ENCODE measurements at places on chromosomes 12 and 14.

DNA sequence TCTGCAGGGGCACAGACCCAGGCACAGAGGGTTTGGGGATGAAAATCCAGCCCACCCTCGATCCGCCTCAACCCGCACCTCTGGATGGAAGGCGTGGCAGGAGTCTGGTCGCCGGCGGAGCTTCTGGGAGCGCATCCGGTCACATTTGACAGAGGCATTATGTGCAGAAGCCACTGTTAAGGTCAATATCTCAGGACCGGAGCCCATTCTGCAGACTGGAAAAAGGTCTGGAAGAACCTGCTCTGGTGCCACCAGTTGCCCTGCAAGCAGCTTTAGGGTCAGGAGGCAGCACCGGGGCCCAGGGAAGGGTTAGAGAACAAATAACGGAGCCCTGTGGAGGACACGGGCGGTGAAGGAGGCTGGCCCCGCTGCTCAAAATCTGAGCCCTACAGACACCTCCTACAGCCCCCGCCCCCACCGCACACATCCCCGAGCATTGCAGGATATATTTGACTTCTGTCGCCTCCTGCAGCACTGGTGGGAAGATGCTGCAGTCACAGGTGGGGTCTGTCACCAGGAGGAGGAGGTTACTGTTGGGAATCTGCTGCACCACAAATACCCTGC lies 25.1 kb upstream of the LRTM2 start:
- DNase-seq: no peak

- DNase-seq: no peak
Measured at GRCh38 chr14:96095581-96096476, 56.7 kb downstream of the C14orf132 start.

- no peak for DNase-seq
Measured at GRCh38 chr12:80269803-80270552, 170.6 kb downstream of the OTOGL start.

DNA sequence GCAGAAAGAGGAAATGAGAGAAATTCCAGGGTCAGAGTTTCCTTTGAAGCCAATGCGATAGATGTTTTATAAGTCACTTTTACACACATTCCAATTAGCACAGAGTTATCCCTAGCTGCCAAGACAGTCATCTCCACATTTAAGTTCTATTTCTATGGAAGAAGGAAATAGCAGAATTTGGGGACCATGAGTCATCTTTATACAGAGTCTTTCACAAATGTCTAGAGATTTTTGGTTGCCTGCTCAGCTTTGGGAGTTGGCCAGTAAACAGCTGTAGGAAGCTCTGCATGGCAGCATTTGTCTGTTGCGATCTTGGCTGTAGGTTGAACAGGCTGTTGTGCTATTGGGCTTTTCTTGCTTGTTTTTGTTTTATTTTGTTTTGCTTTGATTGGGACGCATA lies 884.3 kb downstream of the GALC start:
- DNase-seq: no peak

- no peak for DNase-seq
Measured at GRCh38 chr12:24945039-24945438, 3.9 kb downstream of the BCAT1 start.

DNA sequence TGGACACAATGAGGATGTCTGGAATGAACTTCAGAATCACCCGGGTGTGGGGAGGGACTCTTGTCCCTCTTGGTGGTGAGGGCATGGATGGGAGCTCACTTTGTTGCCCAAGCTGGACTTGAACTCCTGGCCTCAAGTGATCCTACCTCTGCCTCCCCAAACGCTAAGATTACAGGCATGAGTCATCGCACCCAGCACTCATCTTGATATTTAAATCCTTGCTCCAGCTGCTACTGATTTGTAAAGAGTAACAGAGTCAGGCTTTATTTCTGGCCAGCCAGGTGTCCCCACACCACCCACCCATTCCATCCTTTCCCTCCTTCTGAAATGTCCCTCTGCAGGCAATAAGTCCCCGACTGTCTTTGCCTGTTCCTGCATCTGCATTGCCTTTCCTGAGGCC lies 4.9 kb downstream of the DDX54 start:
- DNase-seq: no peak

DNA sequence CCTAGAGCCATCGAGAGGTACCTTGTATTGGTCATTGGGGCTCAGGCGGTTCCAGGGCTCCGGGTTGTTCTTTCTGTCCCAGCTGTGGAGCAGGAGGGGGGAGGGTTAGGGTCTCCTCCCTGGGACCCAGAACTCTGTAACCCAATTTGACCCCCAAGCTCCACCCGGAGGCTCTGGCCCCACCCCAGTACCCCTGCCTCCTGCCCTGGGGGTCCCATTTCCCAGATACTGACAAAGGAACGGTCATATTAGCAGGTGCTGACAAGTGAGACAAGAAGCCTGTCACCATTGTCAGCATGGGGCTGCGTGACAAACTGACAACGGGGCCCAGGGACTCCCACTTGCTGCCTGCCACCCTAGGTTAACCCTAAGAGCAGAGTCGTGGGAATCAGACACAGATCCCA lies 6.2 kb downstream of the SHMT2 start:
- no peak for DNase-seq

DNA sequence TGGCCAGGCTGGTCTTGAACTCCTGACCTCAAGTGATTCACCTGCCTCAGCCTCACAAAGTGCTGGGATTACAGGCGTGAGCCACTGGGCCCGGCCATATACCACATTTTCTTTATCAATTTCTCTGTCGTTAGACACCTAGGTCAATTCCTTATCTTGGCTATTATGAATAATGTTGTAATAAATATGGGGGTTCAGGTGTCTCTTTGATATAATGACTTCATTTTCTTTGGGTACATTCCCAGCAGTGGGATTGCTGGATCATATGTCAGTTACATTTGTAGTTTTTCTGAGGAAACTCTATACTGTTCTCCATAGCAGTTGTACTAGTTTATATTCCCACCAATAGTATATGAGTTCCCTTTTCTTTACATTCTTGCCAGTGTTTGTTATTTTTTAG lies 67.8 kb upstream of the DDHD1 start:
- no peak for DNase-seq

DNA sequence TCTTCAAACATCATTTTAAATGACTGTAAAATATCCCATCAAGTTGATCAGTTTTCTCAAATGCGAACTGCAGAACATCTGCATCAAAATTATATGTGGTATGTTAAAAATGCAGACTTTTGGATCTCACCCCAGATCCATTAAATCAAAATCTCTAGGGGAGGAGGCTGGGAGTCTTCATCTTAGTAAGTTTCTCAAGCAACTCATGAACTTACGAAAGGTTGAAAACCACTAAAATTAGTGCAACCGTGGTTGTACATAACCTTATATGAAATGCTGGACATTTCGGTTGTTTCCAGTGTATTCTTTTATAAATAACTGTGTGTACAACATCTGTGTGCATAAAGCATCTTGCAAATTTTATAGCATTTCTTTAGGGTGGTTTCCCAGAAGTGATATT lies 39.2 kb downstream of the ZFP36L1 start:
- no peak for DNase-seq

DNA sequence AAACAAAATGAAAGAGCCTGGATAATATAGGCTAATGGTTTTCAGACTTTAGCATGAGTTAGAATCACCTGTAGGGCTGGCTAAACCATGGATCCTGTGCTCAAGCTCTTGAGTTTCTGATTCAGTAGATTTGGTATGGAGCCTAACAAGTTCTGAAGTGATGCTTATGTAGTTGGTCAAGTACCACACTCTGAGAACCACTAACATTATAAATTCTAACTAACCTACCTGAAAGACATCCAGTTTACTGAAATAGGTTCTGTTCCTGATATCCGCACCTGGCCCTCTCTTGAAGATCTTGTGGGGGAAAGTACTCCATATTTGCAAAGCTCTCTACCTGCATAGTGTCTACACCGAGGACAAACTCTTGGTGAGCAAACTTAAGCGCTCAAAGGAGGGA lies 59.4 kb upstream of the VSX2 start:
- no peak for DNase-seq

DNA sequence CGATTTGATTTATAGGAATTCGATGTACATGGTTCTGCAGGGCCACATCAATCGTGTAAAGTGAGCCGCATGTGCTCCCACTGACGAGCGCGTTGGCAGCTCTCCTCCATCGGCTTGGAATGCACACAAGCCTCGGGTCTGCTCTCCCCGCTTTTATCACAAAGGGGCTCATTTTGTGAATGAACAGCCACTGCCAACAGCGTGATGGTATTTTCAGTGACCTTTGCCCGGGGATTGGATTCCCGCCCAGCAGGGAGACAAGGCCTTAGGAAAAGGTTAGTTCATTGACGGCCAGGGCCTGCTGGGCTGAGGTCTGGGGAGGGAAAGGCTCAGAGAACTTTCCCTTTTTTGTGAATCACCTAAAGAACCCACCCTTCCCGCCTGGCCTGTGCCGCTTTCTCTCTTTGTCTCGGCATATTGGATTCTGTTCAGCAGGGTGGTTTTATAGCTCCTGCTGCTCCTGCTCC lies 232.1 kb downstream of the MSRB3 start:
- DNase-seq: peak; percentile 76

DNA sequence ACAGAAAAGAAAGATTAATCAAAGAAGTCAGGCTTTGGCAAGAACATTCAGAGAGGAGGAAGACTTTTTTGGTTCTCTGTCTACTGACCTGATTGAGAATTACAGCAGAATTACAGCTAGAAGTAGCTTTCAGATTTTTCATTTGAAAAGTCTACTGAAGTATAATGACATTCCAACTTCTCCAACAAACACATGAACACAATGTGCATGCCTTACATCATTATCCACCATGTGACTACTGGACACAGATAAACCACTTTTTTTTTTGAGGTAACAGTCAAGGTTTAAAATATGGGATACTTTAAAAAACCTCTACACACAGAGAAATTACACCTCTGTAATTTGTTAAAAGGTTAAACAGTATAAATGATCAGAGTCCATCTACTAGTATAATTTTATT lies 12.3 kb downstream of the BTBD7 start:
- DNase-seq: no peak

- no peak for DNase-seq
Measured at GRCh38 chr12:28367993-28368392, 177.7 kb downstream of the CCDC91 start.

Data from left cardiac atrium (tissue), 4 donors.